ENCODE measurements at places on chromosomes 5 and 9. TPM values are rescaled to one million over a fixed set of nuclear protein-coding genes. Genes with fewer than 3 reads are reported as not detected.
A peak's percentile ranks its signal among the peaks of the same experiment; 100 is the strongest.

SOHLH1 gene
- not detected for total RNA-seq

- DNase-seq: peak; percentile 55
Measured at GRCh38 chr9:128892221-128892921, 10.4 kb downstream of the LRRC8A start.

C5 gene
- total RNA-seq: 18.1 TPM

DNA sequence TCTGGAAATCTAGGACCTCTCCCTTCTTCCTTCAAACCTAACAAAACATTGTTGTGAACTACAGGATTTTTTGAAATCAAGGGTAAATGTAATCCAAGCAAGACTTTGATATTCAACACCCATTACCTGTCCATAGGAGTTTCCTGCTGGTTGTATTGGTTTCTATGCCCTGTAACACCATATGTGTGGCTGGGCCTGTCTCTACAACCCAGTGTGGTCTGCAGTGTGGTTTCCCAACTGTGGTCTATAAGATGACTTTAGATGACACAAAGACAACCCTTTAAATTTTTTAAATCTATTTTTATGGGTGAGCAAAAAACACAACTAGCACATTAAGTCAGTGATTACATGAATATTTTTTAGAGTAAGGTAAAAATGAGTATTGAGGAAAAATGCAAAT lies 93.1 kb downstream of the SMIM15 start:
- no peak for DNase-seq

- no peak for DNase-seq
Measured at GRCh38 chr5:56549096-56549886, 266.1 kb upstream of the MAP3K1 start.

PCDHB3 gene
- 4.6 TPM for total RNA-seq

GRCh38 chr5:17183831-17184230 lies 33.6 kb upstream of the BASP1 start:
- no peak for DNase-seq

MUSK gene
- 4.9 TPM for total RNA-seq

RFESD gene
- total RNA-seq: 7.6 TPM

DNA sequence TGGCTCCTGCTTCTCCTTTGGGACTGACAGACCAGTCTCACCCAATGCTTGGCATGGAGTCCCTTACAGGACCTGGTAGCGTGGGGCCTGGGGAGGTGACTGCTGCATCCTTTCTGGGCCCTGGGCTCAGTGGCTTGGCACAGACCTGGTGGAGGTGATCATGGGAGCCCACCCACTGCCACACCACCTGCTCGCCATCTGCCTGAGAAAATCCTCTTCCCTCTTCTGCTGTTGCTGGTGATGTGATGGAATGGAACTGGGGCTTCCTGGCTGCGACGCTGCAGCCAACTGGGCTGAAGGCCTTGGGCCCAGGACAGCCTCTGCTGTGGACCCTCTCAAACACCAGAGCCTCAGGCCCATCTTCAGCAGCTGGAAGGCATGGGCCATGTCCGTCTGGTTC lies 122.5 kb upstream of the PANK3 start:
- no peak for DNase-seq

- DNase-seq: no peak
Measured at GRCh38 chr5:179378441-179379271, 33.4 kb upstream of the ADAMTS2 start.

POLR3G gene
- 4.0 TPM for total RNA-seq

All from urinary bladder (tissue), 4 donors.